ENCODE measurements at places on chromosomes 3 and 15.

- no peak for DNase-seq
These were observed 44.3 kb downstream of the ADGRG7 start for GRCh38 chr3:100653604-100654294.

DNA sequence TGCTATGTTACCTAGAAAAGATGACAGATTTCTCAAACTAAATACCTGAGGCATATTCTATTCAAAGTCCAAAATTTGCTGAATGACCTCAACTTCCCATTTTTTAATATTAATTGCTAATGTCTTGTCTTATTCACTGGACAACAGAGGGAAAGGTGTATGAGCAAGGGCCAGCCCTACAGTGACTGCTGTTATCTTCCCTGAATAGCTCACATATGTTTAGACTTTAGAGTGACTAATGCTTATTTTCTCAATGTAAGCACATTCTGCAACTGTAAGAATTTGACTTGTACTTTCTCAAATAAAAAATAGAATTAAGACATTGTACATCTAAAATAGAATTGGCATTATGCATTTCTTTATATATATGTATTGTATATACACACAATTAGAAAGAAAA lies 26.5 kb upstream of the AADACL2 start:
- no peak for DNase-seq

DNA sequence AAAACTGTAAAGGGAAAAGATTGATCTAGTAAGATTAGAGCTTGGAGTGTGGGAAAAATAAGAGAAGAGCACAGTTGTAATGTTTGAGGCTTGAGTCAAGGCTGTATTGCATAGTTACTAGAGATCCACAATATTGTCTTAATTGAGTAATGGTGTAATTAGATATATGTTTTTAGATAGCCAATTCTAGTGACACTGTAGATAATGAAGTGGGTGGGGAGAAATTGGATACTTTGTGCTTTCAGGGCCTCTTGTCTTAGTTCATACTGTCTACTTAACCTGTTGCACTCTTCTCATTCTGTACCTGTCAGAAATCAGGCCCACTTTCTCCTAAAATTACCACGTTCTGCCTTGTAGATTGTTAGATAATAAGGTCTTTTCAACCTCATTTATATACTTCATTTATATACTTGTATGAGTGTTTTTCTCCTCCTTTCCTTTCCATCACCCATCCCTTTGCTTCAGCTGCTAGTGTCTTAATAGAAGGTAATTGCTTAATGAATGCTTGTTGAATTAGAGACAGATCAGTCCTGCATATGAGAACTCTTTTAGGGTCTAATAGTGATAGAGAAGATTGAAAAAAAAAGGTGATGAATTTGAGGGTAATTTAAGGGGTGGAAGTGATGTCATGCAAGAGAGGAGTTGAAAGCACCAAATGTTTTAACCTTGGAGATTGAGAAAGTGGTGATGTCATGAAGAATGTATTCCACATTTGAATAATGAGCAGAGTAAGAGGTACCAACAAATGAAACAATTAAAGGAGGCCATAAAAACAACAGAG lies 32.0 kb downstream of the PIK3CA start:
- DNase-seq: peak; percentile 14

GRCh38 chr15:31279221-31280045 lies 47.2 kb upstream of the KLF13 start:
- DNase-seq: no peak

GRCh38 chr3:47874913-47875312 lies 72.0 kb downstream of the DHX30 start:
- DNase-seq: no peak

DNA sequence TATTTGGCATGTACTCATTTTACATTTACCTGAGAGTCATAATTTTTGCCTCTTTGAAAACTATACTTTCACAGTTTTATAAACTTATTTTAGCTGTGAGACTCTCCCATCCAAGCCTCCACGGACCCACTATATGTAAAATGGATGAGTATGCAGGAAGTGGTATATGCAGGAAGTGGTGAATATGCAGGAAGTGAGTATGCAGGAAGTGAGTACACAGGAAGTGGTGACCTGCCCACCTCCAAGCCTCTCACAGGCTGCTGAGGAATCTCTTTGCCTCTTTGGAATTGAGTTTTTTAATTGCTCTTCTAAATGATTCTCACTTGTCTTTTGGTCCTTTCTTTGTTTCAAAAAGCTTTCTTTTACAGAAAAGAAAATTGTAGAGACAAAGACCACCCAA lies 85.2 kb downstream of the KBTBD8 start:
- DNase-seq: peak; percentile 41

Measured in CD4-positive, alpha-beta T cell treated with Interleukin-15 for 4 hours (primary cell).